ENCODE measurements at places on chromosomes 3 and 15.

- DNase-seq = no peak
These were observed 157.0 kb downstream of the FGF12 start for GRCh38 chr3:192570315-192570714.

DNA sequence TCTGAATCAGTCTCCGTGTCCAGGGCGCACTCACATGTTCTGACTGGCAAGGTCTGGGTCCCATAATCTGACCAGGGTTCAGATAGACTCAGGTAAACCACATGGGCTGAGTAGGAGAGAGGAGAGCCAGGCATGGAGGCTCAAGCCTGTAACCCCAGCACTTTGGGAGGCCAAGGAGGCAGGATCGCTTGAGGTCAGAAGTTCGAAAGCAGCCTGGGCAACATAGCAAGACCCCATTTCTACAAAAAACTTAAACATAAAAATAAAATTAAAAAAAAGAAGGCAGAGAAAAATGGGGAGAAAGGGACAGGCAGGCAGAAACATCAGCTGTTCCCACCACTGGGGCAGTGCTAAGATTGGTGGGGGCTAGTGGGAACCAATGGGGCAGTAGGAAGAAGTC, 5.4 kb downstream of the TMEM43 start:
- no peak for DNase-seq

GRCh38 chr3:141491081-141491480, 4.3 kb downstream of the RASA2 start:
- no peak for DNase-seq

DNA sequence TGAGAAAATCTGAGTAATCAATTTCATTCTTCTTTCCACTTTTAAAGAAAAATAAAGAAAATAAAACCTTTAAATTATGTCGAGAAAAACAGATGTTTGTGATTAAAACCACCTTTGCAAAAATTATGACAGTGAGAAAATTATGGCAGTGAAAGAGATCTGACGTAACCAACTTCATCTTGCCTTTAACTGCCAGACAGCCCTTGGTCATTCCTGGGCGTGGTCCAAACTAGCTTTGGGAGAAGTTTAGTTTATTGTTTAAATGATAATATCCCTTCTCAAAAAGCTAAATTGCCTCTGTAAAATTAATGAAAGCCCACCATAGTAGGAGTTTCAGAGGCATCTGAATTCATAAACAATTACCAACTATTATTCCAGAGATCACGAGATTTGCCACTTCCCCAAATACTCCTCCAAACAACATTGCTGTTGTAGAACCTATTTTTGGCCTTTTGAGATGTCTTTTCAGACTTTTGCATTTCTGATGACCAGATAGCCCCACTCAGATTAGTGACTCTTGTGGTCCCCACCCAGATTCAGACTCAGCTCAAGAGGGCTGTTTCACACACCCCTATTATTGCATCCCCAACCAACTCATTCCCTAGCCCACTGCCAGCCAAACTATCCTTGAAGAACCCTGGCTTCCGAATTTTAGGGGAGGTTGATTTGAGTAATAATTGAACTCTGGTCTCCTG, 664.4 kb upstream of the CBLB start:
- no peak for DNase-seq

DNA sequence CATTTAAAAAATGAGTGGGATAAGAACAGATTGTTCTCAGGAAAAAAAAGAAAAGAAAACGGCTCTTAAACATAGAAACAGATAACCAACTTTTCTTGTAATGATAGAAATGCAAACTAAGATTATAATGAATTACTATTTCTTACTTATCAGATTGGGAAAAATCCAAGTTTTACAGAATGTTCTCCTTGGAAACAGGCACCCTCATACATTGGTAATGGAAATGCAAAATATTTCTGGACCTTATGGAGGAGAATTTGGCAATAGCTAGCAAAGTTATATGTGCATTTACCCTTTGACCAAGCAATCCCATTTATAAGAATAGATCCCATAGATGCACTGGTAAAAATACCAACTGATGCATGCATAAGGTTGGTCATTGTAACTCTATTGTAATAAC, 3.7 kb upstream of the ANKDD1A start:
- DNase-seq = no peak

DNA sequence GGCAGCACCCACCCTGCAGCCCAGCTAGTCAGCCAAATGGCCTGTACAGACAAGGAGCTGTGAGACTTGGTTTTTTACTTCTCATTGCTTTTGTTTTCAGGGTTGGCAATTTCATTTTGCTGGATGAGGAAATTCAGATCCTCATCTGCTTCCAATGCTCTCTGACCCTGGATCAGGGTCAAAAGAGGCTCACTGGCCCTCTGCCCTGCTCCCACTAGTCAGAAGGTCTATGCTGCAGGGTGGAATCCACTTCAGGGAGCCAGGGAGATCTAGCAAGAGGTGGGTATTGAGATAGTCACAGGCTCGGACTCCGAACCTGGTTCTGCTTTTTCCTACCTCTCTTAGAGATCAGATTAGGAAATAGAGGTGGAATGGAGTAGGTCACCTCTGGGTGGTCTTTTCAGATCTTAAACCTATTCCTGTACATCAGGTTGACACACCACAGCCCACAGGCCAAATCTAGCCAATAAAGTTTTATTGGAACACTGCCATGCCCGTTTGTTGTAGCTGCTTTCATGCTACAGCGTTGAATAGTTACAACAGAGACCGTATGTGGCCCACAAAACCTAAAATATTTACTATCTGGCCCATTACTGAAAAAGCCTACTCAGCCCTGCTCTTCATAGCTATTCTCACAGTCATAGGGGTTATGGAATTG, 26.4 kb upstream of the GLCE start:
- DNase-seq = no peak

DNA sequence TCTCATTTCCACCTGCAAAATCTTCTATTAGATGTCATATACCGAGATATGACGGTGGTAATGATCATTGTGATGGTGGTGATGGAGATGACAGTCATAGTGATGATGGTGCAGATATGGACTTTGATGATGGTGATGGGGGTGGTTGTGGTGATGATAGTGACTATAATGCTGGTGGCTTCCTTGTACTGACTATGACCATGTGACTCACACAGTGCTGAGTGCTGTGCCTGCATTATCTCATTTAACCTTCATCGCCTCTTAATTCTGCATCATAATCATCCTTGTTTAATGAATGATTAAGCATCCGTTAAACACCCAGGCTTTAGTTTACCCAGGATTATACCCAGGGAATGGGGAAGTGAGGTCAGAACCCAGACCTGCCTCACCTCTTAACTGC, 331.7 kb downstream of the FEZF2 start:
- no peak for DNase-seq
